ENCODE measurements at places on chromosomes 1 and 21.

- DNase-seq, result no peak
Observed at GRCh38 chr21:46560568-46561444, 44.1 kb downstream of the S100B start.

- DNase-seq, result no peak
Observed at GRCh38 chr21:18630446-18630845, 226.9 kb upstream of the TMPRSS15 start.

- no peak for DNase-seq
Observed at GRCh38 chr1:239833723-239834122, 258.0 kb upstream of the FMN2 start.

GRCh38 chr1:167051907-167052306 lies 38.3 kb downstream of the GPA33 start:
- no peak for DNase-seq

DNA sequence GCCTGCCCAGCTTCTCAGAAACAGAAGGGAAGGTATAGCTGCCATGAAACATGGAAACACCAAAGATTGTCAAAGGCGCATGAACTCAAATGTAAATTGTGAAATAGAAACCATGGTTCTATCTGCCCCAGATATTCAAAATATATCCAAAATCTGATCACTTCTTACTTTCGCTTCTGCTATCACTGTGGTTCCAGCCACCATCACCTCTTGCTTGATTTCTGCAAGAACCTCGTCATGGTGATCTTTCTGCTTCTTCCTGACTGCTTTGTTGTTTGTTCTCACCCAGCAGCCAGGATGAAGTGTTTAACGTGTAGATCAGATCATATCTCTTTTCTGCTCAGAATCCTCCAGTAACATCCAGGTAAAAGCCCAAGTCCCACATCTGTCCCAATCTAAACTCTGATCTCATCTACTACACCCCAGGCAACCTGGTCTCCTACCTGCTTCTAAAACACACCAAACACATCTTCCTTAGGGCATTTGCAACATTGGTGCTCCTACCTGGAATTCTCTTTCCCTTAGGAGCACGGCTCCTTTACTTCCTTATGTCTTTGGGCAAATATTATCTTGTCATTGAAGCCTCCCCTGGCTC lies 10.5 kb upstream of the LMO4 start:
- DNase-seq, result no peak

GRCh38 chr1:46300673-46301405 lies 2.6 kb downstream of the LRRC41 start:
- DNase-seq, result no peak

DNA sequence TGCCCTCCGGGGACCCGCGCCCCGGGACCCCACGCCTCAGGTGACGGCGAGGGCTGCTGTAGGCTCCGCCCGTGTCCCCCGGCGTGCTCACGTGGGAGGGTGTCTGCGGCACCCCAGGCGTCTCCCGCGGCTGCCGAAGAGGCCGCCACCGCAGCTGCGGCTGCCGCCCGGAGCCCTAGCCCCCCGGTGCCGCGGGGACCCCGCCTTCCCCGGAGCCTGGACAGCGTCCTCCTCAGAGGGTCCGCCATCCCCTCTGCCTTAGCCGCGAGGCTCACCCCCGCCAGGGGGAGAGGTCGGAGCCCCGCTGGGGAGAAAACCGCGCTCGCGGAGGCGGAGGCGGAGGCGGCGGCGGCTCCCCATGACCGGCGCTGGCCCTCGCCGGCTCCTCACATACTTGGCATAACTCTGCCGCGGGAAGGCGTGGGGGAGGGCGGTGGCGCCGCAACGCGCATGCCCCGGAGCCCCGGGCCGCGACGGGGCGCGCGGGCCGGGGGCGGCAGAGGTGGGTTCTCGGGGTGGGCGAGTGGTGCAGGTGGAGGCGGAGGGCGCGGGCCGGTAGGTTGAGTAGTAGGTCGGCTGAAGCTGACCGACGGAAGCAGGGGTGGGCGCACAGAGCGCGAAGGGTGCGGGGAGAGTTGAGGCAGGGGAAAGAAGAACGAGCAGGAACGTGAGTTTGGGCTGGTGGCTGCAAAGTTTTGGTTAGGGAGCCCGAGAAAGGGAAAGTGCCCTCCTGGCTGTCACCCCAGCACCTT lies 700 bp upstream of the SYDE2 start:
- no peak for DNase-seq
